NCI-H187 (cell line): ENCODE measurements at places on chromosomes 1 and 21.

DNA sequence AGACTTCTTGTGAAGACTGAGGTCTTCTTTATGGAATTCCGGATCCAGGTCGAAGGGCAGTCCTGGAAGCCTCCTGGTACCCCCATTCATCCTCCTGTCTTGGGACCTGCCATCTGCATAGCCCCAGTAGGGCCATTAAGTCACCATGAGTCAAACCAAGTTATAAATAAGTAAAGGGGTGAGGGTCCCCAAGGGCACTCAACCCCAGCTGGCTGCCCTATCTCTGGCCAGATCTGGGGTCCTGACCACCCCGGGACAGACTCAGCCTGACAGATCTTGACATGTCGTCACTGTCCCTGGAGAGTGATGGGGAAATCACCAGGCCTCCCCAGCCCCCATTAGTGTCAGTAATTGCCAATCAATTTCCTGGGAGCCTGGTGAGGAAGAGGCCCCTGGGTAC is 108.7 kb downstream of the EPHB2 start:
- DNase-seq: no peak

GRCh38 chr21:40173816-40174215 is 306.6 kb downstream of the PCP4 start:
- no peak for DNase-seq

- DNase-seq: no peak
Measured at GRCh38 chr1:29202053-29202452, 20.4 kb upstream of the SRSF4 start.

- no peak for DNase-seq
Measured at GRCh38 chr1:221289103-221289502, 409.9 kb downstream of the HLX start.

DNA sequence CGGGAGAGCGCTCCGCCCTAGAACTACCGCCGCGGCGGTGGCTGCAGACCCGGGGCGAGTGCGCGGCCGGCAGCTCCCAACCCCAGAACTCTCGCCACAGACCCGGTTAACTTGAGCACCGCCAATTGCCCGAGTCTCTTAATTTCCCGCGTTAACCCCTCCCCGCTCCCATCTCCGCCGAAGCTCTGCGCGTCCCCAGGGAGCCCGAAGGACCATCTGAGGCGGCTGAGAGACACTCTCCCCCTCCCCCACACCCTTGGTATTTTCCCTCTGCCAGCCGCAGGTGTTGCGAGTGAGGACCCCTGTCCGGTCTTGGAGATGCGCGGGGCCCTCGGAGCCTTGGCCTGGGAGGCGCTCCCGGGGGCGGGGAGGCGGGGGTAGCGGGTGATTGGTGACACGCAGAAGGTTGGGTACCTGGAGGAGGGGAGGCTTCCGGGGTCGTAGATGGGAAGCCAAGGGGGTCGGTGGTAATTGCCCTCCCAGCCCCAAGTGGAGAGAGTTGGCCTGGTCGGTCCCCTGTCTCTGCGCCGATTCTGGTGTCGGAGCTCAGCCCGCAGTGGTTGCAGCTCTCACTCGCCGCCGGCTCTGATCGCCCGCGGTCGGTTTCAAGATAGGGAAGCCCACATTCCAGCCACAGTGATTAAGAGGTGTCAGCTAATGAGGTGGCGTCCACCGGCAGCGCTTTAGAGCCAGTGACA is 858 bp upstream of the SUSD4 start:
- DNase-seq: no peak

GRCh38 chr1:178496410-178497135 is at the start of gene CLEC20A:
TSS of gene CLEC20A (minus strand) at chr1:178496964. CDS start at chr1:178496939, 25 bp downstream.
- no peak for DNase-seq

DNA sequence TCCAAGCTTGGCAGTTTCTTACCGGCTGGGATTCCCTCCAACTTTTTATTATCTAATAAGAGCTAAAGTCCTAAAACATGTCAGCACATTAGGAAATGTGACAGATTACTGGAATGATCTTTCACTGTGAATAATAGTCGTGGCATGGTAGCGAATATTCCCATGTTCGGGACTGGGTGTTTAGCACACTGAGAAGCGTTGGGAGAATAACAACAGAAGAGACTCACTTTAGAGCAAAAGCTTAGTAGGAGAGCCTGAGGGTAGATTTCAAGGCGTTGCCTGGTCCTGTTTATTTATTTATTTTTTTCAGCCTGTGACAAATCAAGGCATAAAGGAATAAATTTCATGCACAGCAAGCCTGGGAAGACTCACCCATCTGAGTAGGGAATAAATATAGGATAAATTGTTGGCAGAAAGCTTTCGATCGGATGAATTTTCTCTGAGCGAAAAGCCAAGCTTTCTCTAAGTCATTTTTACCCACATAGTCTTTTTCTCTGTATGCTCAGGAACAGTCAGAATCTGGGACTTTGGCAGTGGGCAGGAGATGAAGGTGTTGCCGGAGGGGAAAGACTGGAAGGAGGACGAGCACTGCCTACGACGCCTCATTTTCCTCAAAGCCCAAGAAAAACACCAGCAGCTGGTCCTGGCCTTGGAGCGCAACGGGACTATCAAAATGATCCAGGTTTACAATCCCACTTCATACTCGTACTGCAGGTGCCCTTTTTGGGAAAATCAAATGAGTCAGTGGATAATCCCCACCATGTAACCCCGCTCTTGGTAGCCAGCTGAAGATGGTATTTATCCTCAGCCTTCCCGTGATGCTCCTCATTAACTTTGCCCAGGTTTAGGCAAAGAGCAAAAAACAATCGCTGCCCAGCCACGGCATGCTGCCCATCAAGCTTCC is 97.2 kb downstream of the WDR64 start:
- no peak for DNase-seq
